Memory B cell (primary cell): ENCODE measurements at places on chromosomes 1 and 21.

- DNase-seq: no peak
Observed at GRCh38 chr1:161313554-161314200, 504 bp upstream of the SDHC start.

DNA sequence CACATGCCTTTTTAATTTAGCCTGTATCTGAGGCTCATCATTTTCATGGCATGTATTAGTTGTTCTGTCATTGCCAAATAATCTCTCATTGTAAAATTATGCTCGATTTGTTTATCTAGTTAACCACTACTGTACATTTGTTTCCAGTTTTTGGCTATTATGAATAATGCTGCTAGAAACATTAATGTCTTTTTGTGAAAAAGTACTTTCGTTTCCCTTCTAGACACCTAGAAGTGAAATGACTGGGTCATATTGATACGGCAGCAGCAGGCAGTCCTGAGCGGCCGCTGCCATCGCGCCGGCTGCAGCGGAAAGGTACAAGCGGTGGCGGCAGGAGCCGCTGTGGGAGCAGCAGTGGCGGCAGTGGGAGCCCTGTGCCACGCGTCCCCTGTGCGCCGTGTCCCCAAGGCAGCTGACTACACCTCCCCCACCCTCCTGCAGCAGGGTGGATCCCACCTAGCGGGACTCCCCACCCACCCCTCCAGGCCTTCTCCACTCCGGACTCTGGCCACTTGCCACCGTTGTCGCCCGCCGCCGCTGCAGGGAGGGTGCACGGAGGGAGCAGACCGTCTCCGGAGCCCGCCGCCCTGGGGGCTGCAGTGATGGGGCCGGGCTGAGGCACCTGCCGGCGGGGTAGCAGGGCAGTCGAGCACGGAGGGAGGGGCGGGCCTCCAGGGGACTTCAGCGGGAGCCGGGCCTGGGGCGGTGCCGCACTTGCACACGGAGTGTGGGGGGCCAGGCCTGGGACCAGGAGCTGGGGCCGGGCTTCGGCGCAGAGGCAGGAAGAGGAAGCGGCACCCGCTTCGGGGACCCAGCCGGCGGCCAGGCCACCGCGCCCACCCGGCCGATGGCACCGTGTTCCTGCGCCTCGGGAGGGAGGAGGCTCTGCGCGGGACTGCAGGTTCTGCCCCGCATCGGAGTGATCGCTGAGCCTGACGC lies 66.8 kb upstream of the RGS7 start:
- peak; percentile 25 for DNase-seq

DNA sequence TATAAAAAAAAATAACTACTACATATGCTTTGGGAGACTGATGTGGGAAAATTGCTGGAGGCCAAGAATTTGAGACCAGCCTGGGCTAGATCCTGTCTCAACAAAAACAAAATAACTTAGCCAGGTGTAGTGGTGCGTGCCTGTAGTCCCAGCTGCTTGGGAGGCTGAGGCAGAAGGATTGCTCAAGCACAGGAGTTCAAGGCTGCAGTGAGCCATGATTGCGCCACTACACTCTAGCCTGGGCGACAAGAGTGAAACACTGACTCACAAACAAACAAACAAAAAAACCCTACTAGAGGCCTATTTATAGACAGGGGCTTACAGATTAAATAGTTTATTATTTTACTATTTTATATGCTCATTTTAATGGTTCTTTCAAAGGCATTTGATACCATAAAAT lies 80.0 kb downstream of the LHX4 start:
- DNase-seq: no peak

GRCh38 chr21:28975397-28975796 lies 17.3 kb downstream of the LTN1 start:
- no peak for DNase-seq

DNA sequence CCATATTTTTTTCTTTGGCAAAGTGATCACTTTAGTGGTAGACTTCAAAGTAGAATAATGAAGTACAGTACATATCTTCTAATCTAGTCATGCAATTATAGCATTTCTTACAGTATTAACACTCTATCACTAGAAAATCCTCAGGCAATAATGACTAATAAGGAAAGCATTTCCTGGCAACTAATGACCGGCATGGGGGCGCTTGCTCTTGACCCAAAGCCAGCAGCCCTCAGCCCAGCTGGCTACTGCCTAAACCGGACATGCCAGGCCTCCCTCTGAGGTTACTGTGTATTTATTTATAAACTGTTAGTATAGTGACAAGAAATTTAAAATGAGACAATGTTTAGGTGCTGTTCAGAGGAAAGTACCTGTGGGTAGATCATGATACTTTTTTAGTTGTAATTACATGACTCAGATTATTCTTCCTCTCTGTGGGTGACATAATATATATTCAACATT lies 633.8 kb downstream of the PTPRC start:
- DNase-seq: no peak

- no peak for DNase-seq
Observed at GRCh38 chr1:186297439-186298045, 77.5 kb downstream of the TPR start.

- no peak for DNase-seq
Observed at GRCh38 chr1:5147806-5148205, 493.4 kb downstream of the AJAP1 start.

DNA sequence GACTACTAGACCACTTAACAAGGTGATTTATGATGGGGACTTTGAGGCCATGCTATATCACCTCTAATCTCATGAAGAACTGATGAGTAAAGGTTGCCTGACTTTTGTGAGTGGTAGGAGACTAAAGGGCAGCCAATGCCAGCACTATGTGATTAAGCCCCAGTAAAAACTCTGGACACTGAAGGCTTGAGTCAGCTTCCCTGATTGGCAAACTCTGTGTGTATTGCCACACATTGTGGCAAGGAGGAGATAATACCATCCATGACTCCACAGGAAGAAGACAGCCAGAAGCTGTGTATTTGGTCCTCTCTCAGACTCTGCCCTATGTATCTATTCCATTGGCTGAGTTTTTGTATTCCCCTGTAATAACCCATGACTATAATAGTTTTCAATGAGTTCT lies 413.3 kb upstream of the ZRANB2 start:
- DNase-seq: no peak

- DNase-seq: no peak
Observed at GRCh38 chr1:61455400-61455799, 269.5 kb downstream of the TM2D1 start.

DNA sequence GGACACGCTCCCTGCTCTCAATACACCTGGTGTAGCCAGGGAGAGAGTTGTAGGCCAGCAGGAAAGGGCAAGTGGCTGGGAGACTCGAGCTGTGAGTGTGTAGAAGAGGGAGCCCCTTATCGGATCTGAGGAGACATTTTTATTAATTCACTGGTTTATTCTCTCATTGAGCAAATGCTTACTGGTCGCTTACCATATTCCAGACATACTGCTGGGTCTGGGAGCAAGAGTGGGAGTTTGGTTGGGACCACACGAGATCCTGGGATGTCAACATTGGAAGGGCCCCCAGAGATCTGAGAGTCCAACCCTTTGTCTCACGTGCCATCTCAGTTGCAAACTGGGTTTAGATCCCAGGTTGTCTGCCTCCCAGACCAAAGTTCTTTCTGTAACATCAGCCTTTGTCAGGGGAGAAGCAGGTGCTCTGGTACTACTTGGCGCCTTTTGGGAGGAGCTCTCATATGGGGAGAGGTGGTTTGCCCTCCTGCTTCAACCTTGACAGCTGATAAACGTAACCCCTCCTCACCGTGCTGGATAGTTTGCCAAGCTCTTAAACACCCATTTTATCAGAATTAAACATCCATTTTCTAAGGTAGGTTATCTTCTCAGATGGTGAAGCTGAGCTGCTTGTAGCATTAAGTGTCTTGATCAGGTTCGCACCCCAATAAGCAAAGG lies 742 bp downstream of the TMEM222 start:
- DNase-seq: no peak

- DNase-seq: no peak
Observed at GRCh38 chr1:153659175-153659534, 652 bp downstream of the SNAPIN start.
